Left ventricle myocardium superior (tissue), 1 donor: ENCODE measurements at places on chromosomes 13 and 19. TPM values are rescaled to one million over a fixed set of nuclear protein-coding genes. Genes with fewer than 3 reads are reported as not detected.

The DAND5 gene
- total RNA-seq = 11.2 TPM

The OXGR1 gene
- total RNA-seq = 0.20 TPM

The ZNF471 gene
- total RNA-seq = 7.6 TPM

The KLHL1 gene
- not detected for total RNA-seq

The GARIN5A gene
- 1.2 TPM for total RNA-seq

The MBD3L5 gene
- total RNA-seq = not detected

The FXYD3 gene
- total RNA-seq = 3.1 TPM

The CACNG6 gene
- not detected for total RNA-seq

The ZSWIM4 gene
- total RNA-seq = 2.3 TPM

The ZNF569 gene
- 6.8 TPM for total RNA-seq

The FPR3 gene
- total RNA-seq = 5.0 TPM

The SPACA4 gene
- not detected for total RNA-seq

The CYP4F2 gene
- not detected for total RNA-seq

The UGGT2 gene
- 12.9 TPM for total RNA-seq

The TSEN34 gene
- total RNA-seq = 18.5 TPM

The FGF21 gene
- total RNA-seq = not detected

The LILRB1 gene
- total RNA-seq = 2.2 TPM

The SIGLECL1 gene
- not detected for total RNA-seq

The TMPRSS9 gene
- not detected for total RNA-seq

The MBD3L1 gene
- total RNA-seq = not detected

The SIGLEC5 gene
- total RNA-seq = 0.84 TPM

The ARHGAP33 gene
- total RNA-seq = 4.2 TPM

The PRTN3 gene
- not detected for total RNA-seq
